ENCODE measurements at places on chromosomes 12 and 14.

DNA sequence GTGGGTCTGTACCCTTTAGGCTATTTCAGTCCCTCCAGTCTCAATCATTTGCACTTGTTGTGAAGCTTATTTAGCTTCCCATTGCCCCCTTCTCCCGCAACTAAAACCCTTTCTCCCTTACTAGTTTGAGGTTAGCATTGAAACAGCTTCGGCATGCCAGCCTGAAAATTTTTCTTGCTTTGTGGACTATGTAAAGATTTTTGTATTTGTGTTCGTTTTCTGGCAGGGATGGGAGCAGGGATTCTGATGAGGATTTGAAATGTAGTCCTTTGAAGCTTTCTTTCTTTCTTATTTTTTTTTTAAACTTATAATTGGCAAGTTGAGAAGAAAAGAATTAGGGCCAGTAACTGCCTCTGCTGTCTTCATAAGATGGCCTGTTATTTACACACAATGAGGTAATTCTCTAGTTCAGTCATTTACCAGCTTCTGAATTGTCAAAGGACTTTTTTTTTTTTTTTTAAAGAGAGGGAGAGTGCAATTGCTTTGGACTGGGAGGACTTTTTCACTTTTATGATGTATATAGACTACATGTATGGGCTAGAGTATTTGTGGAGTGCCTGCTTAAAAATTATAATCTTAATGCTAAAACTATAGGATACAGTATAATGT is 29.0 kb downstream of the PALS1 start:
- DNase-seq: no peak

GRCh38 chr14:24941719-24942118 is 108.2 kb downstream of the STXBP6 start:
- no peak for DNase-seq

- no peak for DNase-seq
Observed at GRCh38 chr14:50758305-50758704, 72.7 kb downstream of the NIN start.

- DNase-seq: peak; percentile 69
Observed at GRCh38 chr14:105330491-105330895, 15.9 kb downstream of the PACS2 start.

DNA sequence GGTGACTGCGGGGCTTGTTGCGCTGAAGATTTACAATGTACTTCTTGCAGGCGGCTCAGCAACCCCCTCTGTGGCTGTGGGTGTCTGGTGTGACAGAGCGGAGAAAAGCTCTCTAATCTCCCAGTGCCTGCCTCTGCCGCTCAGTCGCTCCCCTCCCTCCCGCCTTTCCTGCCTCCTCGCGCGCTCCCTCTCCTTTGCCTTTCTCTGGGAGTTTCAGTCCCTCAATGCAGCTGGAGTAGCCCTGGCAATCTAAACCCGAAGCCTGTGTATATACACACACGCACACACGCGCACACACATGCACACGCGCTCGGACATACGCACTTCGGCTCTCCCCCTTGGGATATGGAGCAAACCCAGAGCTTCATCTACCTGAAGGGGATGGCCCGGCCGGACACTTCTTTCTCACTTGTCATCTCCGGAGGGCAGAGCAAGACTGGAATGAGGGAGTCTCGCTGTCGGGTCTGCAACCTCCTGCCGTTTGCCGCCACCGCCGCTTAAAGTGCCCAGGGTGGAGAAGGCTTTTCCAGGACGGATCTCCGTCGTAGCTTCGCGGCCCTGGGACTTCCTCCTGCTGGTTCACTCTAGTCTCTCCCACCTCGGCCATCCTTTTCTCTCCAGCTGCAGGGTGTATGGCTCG is 599 bp upstream of the TRHDE start:
- peak; percentile 15 for DNase-seq

- peak; percentile 68 for DNase-seq
Observed at GRCh38 chr14:32702562-32702961, 236.1 kb upstream of the NPAS3 start.

DNA sequence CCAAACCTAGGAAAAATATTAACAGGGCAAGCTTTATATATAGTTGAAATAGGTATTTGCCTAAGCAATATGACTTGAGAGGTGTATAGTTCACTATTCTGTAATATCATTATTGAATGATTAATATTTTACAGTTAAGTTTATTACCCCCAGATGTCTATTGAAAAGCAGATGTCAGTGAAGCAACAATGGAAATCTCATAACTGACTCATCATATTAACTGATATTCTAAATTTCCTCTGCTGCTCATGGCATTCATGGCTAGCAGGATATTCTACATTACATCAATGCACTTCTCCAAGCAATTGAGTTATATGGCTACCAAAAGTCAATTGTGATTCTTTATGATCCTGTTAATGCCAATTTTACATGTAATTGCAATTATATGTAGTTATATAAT is 9.7 kb upstream of the MAGOHB start:
- no peak for DNase-seq

GRCh38 chr14:105201925-105202513 is 20.9 kb upstream of the NUDT14 start:
- no peak for DNase-seq

DNA sequence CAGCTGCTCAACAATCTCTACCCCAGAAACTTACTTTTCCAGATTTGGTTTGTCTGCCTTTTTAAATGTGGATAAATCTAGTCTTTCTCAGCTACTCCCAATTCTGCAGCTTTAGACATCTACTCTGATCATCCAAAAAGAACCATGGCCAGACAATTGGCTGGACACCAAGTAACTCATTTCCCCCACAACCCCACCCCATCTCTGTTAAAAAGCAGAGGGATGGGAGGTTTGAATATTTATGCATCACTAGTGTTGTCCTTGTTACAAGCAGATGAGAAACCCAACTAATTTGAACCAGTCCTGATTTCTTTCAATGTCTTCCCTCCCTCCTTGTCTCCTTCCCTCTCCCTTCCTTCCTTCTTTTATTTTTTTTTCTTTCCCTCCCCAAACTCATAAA is 391.9 kb downstream of the GALC start:
- no peak for DNase-seq

GRCh38 chr12:10031771-10032175 is 1.3 kb downstream of the CLEC9A start:
- DNase-seq: peak; percentile 91

GRCh38 chr14:59328454-59328853 is 136.7 kb downstream of the GPR135 start:
- DNase-seq: no peak

DNA sequence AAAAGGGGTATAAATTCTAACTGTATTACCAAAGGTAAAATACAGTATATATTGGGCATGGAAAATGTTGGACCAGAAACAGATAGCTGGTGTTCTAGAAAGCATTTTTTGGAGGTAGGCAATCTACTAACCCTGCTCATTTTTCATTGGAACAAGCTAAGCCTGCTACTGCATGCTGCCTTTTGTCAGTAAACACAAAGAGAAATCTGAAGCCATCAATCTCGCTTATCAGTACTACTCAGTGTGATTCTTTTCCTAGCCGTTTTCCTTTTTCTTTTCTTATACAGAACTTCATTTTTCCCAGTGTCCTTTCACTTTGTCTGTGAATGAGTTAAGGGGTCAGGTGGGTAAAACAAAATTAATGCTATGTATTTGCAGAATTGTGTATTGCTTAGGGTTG is 312.3 kb downstream of the NPAS3 start:
- DNase-seq: no peak

DNA sequence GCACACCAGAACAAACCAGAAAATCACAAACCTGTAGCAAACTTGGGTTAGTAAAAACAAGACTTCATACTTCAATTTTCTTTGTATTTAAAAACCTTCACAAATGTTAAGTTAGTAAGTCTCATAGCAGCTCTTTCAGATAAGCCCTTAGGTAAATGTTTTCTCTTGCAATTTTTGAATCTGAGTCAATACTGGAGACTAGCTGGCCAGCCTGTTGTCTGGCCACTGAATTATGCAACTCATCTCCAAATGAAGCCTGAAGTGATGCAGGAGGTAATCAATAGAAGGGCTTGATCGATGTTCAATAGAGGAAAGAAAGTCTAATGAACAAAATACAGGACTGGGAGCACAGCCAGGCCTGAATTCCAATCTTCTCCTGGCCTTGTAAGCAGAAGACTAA is 465.2 kb downstream of the LRIG3 start:
- DNase-seq: no peak

- DNase-seq: peak; percentile 49
Observed at GRCh38 chr14:100761481-100761880, 34.8 kb downstream of the DLK1 start.

DNA sequence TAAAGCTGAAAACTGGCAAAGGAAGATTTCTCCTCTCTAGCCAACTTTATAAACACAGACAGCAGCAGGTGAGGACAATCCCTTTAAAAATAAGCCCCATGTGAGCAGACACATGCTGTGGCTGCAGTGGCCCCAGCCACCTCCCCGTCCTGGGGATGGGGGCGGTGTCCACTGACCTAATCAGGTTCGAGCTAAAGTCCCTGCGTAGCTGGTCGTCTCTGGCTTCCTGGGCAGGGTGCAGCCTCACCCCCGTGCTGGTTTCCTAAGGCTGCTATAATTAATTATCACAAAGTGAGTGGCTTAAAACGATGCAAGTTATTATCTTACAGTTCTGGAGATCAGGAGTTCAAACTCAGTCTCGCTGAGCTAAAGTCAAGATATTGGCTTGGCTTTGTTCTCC is 1.0 kb downstream of the BDKRB1 start:
- DNase-seq: no peak

DNA sequence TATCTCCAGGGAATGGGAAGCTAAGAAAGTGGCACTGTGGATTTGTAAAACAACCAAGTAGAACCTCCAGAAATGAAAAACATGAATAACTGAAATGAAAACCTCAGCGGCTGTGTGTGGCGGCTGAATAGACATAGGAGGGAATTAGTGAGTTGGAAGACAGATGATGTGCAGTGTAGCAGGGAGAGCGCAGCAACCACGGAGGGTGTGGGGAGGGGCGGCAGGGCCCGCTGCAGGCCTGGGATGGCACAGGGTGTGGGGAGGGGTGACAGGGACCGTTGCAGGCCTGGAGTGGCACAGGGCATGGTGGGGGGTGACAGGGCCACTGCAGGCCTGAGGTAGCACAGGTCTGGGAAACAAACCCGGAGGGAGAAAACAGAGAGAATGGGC is 51.1 kb downstream of the BEGAIN start:
- no peak for DNase-seq

DNA sequence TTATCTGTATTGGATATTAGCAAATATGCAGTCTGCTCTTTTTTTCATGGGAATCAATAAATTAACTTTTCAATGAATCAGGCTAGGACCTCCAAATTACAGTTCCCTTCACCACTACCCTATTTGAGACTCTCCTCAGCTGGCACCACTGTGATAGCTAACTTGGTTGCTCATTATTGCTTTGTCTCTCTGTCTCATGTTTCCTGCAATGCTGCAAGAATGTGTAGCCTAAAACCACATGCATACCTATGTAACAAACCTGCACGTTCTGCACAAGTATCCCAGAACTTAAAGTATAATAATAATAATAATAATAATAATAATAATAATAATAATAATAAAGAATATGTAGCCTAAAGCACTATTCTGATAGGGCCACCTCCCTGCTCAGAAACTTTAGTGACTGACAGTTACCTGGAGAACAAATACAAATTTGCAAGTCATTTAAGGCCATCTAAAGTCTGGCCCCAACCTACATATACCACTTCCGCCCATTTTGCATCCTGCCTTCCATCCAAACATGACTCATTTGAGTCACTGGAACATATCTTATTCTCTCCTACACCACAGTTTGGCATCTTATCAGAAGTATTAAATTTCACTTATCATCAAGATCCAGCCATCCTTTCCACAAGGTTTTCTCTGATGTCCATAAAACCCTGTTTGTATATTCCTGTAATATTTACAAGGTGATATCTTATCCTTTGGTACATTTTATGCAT is 215.1 kb downstream of the LRRK2 start:
- DNase-seq: no peak

DNA sequence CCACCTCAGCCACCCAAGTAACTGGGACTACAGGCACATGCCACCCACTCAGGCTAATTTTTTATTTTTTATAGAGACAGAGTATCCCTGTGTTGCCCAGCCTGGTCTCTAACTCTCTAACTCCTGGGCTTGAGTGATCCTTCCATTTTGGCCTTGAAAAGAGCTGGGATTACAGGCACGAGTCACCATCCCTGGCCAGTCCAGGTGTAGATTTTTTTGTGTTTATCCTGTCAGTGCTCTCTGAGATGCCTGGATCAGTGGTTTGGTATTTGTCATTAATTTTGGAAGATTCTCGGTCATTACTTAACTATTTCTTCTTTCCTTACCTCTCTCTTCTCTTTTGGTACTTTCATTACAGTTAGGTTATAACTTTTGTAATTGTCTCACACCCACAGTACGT is 5.3 kb upstream of the HIF1A start:
- DNase-seq: no peak

DNA sequence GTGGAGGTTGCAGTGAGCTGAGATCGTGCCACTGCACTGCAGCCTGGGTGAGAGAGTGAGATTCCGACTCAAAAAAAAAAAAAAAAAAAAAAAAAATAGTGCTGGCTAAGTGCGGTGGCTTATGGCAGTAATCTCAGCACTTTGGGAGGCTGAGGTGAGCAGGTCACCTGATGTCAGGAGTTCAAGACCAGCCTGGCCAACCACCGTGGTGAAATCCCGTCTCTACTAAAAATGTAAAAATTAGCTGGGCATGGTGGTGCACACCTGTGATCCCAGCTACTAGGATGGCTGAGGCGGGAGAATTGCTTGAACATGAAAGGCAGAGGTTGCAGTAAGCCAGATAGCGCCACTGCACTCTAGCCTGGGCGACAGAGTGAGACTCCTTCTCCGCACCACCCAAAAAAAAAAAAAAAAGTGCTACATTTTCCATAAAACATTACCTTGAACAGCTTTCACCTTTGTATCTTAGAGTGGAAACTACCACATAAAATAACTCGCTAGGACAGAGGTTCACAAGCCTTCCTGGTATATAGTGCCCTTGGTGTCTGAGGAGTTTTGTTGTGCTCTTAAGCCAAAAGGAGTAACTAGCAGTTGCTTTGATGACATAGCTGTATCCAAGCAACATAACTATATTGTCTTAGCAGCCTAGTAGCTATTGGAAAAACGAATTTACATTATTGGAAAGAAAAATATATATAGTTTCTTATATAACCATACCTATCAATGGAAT is 11.1 kb downstream of the PTGES3 start:
- DNase-seq: no peak

GRCh38 chr12:31582155-31582554 is 8.8 kb downstream of the DENND5B start:
- DNase-seq: peak; percentile 49

DNA sequence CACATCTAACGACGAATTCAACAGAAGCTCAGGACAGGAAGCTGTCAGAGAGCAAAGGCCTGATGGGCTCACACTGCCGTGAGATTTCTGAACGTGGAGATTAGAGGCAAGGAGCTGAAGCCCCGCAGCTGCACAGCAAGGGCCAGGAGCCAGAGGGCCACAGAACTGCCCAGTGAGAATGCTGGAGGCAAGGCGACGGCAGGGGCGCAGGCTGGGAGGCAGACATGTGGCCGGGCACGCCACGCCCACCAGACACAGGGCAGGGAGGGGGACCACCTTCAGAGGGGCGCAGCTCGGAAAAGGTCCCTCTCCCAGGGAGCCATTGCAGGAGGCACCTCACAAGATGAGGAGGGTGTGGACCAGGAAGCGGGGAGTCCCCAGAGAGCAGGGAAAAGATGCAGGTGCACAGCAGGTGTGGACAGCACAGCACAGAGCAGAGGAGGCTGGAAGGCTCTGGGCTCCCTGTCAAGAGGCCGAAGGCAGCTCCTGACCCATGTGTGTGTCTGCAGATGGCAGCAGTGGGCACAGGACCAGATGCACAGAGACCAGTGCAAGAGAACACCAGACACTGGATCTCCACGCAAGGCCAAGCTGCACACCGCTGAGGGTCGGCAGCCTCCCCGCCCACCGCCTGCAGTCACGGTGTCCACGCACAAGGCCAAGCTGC is 23.0 kb downstream of the BTBD6 start:
- no peak for DNase-seq

GRCh38 chr14:21023174-21023573 is 1.7 kb downstream of the NDRG2 start:
- no peak for DNase-seq
